Cerebellar cortex (tissue), 1 donor: ENCODE measurements at places on chromosomes 5 and 9.

- DNase-seq = peak; percentile 10
Measured at GRCh38 chr5:94314460-94315131, 303.8 kb downstream of the KIAA0825 start.

GRCh38 chr5:132094393-132095076 lies 20.9 kb downstream of the CSF2 start:
- no peak for DNase-seq

DNA sequence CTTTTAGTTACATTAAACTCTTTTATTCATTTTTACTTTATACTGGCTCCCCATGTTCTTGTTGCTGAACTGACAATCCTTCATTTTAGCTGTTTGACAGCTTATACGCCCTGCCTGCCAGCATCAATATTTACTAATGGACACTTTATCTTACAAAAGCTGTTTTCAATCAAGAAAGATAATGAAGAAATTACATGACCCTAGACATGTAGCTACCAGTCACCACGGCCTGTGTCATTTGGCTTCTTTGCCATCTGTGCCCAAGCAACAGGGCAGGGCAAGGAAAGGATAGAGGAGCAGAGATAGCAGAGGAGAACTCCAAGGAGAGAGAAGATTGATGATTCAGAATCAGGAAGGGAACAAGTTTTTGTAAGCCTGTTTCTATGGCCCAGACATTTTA lies 647.3 kb downstream of the BRINP1 start:
- no peak for DNase-seq

DNA sequence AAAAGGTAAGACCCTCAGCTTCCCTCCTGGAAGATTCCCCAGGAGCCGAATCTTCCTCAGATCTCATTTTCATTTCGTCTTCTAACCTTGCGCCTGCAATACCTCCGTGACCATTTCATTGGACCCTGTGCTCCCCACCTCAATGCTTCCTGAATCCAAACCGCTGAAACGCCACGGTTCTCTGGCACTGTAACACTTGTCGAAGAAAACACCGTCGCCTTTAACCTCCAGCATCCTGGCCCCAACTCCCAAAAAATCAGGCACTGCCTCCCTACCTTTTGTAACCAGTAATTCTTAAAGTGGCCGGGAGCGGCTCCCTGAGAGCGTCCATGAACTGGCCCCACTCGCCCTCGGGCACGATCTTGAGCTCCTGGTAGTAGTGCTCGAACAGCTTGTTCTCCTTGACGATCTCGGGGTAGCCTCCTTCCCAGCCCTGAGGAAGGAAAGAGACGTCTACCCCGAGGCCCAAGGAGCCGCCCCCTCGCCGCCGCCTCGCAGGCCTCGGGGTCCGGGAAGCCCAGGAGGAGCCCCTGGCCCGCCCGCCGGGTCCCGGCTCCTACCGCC lies 438 bp downstream of the NSUN2 start:
- DNase-seq = peak; percentile 33

DNA sequence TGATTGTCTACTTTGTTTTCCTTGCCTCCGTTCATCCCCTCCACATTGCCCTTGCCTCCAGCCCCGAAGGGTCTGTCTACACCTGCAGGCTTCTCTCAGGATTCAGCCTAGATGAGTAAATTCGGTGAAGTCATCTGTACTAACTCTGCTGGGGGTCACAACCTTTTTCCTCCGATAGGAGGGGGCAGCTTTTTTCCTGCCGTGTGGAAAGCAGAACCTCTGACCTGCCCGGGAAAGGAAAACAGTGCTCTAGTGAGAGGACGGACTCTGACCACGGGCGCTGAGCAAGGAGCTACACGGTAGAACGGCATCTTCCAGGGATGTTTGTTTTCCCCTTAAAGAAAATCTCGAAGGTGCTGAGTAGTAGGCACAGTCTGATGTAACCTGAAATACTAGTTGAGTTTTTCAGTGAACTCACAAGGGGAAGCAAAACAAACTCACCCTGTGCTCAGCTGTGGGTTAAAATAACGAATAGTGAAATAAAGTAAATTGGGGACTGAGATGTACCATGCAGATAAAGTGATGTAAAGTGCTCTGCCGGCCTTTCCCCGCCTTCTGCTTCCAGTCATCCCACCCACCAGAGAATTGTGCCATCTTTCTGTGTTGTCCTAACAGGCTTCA lies 281.8 kb downstream of the AOPEP start:
- DNase-seq = peak; percentile 68

- DNase-seq = no peak
Measured at GRCh38 chr9:131379056-131379455, 14.8 kb upstream of the PRRC2B start.

GRCh38 chr9:72193478-72193881 lies 44.2 kb downstream of the GDA start:
- DNase-seq = no peak

DNA sequence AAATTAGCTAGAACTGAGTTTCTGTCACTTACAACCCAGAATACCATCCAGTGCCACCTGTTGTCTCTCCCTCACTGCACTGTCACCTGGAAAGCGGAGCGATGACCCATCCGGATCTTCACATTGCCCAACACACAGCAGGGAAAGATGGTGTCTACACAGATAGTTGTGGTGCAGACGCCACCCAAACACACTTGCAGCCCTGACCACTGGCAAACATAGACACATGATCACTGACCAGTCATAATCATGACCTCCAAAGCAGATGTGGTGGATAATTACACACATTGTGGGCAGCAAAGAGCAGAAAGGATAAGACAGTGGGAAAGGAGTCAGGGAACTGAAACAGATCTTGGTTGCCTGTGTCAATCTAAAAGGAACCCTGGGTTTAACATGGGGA lies 64.7 kb downstream of the GABBR2 start:
- DNase-seq = no peak

DNA sequence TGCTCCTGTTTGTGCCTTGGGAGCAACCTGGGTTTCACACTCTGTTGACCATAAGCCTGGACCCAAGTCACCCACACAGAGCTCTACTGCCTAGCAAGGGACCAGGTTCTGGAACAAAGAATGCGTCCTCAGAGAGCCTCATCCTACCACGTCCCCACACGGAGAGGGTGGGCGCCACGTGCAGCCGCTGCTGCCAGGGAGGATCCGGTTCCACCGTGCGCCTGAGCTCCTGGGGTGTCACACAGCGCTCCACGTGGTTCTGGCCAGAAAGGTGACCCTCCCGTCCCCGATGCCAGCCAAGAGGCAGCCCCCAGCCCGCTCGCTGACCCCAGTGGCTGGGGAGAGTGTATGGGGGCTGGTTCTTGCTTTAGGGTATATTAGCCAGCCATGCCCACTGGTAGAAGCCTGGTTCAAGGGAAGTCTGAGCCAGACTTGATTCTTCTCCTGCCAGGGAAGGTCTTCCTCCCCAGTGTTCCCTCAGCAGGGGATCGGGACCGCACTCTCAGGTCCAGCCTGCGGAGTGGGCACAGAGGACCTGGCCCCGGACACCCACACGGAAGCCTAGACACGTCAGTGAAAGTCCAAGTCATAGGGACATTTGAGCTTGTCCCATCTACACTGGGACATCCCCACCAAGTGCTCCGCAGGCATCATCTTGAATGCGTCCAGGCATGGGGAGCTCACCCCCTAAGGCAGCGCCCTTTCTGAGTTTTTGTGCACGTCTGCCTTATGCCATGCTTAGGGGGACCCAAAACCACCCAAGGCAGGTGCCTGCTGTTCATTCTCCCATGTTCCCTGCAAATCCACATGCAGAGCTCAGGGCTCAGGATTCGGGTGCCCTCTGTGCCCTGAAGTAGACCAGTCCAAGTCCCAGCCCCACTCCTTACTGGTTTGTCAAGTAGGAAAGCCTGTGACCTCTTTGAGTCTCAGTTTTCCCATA lies 2.4 kb downstream of the FCN1 start:
- DNase-seq = no peak

DNA sequence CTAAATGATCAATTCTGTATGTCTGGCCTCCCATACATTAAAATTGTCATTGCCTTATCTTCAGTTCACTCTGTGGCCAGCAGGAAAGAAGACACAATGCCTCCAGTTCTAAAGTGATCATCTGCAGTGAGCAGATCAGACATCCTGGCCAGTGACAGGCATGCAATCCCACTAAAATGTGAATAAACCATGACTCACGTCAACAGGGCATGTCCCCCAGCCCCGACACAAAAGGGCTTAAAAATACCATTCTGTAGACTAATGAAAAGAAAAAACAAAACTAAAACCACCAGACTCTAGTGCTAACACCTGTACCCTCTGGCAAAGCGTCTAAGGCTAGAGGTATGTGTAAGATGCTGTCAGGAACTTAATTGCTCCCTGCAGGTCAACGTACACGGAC lies 38.5 kb downstream of the DDX31 start:
- DNase-seq = no peak

DNA sequence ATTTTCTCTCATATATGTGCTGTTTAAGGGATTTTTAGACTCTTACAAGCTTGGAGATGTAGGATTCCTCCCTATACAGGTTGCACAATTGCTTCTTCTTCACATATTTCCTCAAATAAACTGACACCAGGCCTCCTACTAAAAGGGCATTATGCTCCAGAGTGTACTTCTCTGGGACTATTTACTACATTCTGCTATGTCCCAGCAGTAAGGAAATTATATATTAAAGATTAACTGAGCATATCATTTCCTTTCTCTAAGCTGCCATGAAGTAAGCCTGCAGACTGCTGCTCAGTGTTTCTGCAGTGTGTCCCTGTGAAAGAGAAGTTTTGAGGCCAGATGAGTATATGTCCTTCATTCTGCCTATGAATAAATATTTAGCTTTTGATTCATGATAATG lies 356.9 kb upstream of the NUDT12 start:
- DNase-seq = no peak

DNA sequence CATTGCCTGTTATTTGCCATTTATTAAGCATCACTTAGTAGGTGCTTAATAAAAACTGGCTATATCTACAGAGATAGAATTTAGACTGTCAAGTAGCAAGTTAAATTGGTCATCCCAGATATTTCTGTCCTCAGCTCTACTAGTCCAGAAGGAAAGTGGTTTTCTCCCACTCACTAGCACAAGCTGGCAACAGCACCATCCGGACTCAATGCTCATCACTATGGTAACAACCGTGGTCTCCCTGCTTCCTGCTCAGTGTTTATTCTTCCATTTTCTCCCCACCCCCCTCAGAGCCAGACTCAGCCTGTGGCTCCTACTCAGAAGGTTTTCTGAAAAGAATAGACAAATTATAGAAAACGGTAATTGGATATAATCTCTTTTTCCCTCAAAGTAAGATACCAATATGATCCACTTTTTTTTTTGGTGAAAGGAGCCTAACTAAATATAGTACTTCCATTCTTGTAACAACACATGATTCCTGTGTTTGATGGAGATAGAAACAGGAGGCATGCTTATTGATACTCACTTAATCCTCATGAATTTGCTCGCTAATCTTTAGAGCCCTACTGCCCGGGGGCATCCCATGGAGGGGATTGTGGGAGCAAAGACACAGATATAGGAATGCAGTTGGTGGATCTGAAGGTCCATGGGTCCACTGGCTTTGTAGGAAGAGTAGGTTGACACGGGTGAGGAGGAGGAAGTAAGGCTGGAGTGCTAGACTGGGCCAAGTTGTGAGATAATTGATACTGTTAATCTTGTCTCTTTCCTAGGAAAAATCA lies 191.4 kb downstream of the MAN2A1 start:
- DNase-seq = no peak

- no peak for DNase-seq
Measured at GRCh38 chr5:102262688-102263087, 33.4 kb downstream of the SLCO4C1 start.
